ENCODE measurements at places on chromosomes 6 and 20.

DNA sequence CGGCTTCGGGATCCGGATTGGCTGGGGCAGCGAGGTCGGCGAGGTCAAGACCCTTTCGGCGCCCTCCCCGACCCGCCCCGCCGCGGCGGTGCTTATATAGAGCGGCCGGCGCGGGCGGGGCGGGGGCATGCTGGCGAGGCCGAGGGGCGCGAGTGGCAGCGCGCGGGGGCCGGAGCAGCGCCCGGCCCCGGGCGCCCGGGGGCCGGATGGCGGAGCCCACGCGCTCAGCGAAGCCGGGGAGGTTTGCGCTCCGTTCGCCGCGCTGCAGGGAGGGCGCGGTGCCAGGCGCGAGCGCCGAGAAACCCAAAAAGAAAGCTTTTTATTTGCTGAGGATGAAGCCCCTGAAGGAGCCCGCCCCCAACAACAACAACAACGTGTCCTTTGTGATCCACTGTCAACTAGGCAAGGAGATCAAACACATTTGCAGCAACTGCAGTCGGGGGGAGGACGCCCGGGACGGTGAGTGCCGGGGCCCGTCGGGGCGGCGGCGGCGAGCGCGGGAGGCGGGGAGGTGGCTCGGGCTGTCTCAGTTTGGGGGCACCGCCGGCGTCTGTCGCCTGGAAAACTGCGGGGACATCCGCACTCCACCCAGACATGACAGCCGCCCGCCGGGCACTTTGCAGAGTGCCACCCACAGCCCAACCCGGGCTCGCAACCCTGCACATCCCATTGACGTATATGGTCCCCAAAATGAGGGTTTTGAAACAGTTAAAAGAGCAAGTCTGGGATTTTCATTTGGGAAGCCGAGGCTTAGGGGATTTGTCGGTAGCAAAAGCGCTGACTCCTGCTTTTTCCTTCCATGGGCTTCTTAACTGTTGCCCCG lies 297.3 kb downstream of the PHACTR1 start:
- no peak for DNase-seq

GRCh38 chr6:137339929-137340559 lies 120.9 kb upstream of the IFNGR1 start:
- no peak for DNase-seq

DNA sequence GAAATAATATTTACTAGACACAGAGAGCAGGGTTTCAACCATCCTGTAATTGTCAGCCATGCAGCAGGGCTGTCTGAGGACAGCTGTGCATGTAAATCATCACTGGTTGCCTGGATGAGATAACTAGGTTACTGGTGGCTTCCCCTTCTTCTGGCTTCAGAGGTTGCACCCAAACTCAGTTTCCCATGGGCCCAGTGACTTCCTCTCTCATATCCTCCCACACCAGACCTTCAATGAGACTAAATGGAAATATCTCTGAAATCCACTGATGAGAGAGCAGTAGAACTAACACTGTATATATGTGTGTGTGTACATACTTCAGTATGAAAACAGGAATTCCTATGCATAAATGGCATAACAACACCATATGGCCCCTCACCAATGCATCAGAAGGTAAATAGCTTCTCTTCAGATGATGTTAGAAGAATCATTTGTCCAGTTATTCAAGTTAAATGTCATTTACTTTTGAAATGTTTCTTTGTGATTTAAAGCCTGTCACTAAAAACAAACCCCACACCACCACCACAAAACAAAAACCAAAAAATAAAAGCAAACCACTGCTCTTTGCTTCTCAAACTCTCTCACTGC lies 51.0 kb upstream of the IL20RA start:
- DNase-seq = no peak

- DNase-seq = no peak
Observed at GRCh38 chr20:47276851-47277534, 79.5 kb downstream of the ZMYND8 start.

DNA sequence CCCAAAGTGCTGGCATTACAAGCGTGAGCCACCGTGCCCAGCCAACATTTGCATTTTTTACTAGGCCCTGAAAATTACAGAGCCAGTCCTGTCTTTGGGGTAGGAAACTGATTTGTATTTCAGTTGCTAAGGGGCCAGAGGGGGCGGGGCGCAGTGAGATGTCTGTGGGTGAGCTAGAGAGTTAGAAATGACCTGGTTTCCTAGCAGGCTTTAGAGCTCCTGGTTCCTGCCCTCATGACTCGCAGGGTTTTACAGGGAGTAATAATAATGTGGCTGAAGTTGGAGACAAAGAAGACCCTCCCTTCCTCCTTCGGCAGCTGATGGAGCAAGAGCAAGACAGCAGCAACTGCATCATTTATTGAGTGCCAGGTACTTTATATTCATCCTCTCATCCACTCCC lies 131.5 kb downstream of the TFAP2C start:
- no peak for DNase-seq
